Neuronal stem cell (in vitro differentiated cells): ENCODE measurements at places on chromosomes 7 and 10.

DNA sequence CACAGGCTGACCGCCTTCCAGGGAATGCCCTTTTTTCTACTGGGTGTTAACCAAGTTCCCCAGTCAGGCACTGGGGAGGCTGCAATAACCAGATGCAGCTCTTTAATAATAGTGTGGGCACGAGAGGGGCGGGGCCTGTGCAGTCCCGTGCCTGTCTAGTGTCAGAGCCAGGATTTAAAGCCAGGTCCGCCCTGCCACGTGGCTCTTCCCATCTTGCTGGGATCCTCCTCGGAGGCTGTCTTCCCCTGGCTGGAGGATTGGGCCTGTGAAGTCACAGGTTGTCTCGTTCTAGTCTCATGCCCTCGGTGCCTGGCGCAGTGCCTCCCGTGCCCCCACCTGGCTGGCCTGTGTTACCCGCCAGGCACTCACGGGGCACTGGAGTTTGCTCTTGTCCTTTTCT lies 25.2 kb downstream of the TMEM120A start:
- H3K4me1 ChIP-seq = peaks cover 38% of the 10 kb centered on the region
- H3K27me3 ChIP-seq = no peaks in the 10 kb centered on the region
- peaks cover 10% of the 10 kb centered on the region for H3K36me3 ChIP-seq
- no peak overlapping the region for H3K4me3 ChIP-seq
- DNase-seq = no peak

DNA sequence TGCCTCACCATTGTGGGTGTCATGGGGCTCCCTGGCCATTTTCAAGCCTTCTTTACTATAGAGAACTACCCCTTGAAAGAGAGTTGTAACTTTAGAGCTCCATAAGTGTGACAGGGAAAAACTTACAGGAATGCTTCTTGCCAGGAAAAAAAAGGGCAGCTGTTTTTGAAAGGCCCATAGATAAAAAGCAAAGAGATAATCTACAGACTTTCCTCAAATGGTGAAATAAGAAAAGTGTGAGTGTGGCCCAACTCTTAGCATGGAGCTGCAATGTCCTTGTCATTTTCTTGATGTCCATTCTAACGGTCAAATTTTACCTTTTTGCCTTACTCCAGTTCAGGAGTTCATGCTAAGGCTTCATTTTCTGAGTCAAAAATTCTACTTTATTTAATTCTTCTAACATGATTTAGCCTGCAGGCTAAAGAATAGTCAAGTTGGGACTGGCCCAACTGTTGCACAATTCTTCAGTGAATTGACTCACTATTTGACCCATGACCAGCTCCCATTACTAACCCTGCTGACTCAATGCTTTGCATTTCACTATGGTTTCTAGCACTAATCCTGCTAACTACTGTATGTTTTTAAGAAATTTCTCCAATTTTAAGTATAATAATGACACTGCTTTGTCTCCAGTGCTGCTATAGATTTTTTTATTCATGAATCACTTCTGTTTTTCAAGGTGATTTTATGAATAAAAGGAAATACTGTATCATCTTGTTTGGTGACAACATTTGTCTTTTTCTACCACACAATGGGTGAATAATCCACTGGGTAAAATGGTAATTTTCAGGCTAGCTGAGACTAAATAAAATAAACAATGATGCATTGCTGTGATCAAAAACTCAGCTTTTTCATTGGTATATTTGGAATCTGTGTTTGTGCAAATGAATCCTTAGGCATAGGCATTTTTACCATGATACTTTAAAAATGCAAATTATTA lies 41.4 kb upstream of the SGCE start:
- no peak overlapping the region for H3K4me3 ChIP-seq
- H3K27ac ChIP-seq = no peak overlapping the region
- no peak for DNase-seq

DNA sequence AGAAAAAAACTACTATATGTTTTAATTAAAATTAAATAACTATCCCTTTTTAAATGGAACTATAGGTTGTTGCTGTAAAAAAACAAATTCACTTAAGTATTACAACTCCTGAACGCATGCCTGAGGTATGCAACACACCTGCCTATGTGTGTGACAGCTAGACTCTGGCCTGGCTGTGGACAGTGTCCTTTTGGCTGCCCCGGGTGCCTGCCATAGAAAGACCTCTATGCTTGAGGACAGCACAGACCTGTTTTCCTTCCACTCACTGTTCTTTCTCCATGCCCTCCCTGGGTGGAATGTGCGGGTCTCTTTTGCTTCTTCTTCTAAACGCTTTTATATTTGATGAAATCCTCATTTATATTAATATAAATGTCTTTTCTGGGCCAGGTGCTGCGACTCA lies 6.5 kb upstream of the PPIA start:
- no peaks in the 10 kb centered on the region for H3K27me3 ChIP-seq
- no peak for DNase-seq
- H3K36me3 ChIP-seq = no peaks in the 10 kb centered on the region
- no peak overlapping the region for H3K27ac ChIP-seq

DNA sequence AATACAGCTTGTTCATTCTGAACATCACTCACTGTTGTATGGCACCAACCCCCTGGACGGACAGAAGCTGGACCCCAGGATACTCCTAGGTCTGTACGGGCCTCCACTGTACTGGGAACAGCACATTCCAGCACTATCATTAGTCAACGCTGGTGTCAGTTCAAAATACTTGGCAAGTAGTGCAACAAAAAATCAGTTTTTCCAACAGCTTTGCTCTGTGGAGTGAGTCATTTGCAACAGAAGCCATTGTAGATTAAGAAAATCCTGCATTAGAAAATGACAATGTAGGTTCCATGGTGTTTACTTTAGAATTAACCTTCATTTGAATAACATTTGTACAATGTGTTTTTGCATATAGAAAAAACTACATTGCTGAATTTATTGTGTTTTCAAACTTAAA lies 266.6 kb downstream of the HDAC9 start:
- no peak overlapping the region for H3K4me3 ChIP-seq
- no peak for DNase-seq
- H3K36me3 ChIP-seq = no peaks in the 10 kb centered on the region
- no peak overlapping the region for H3K27ac ChIP-seq

DNA sequence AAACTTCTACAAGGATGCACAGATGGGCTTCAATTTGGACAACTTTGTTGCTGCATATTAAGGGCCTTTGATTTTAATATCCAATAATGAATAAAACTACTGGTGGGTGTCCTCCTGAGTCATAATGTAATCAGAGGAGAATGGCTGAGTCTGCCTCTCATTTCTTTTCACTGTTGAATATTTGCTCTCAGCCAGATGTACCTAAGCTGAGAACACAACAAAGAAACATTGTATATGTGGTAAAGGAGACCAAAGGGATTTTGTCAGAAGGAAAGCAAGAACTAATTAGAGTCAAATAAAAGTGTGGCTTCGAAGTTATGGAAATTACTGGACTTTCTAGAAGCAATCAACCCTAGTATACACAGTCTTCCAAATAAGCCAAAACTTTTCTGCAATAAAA lies 131.0 kb upstream of the BET1 start:
- H3K36me3 ChIP-seq = no peaks in the 10 kb centered on the region
- DNase-seq = no peak
- H3K27ac ChIP-seq = no peak overlapping the region
- H3K4me3 ChIP-seq = no peak overlapping the region

- no peak overlapping the region for H3K4me3 ChIP-seq
- no peaks in the 10 kb centered on the region for H3K36me3 ChIP-seq
- DNase-seq = no peak
- H3K4me1 ChIP-seq = peaks cover 13% of the 10 kb centered on the region
- H3K27ac ChIP-seq = no peak overlapping the region
- H3K27me3 ChIP-seq = no peaks in the 10 kb centered on the region
These were observed 3.7 kb upstream of the IFIT1B start for GRCh38 chr10:89373916-89374711.

GRCh38 chr10:32050177-32050576 lies 6.0 kb downstream of the KIF5B start:
- DNase-seq = no peak
- H3K4me1 ChIP-seq = peaks cover 6% of the 10 kb centered on the region
- H3K36me3 ChIP-seq = peaks cover 59% of the 10 kb centered on the region
- H3K27ac ChIP-seq = no peak overlapping the region
- no peak overlapping the region for H3K4me3 ChIP-seq
- no peaks in the 10 kb centered on the region for H3K27me3 ChIP-seq

DNA sequence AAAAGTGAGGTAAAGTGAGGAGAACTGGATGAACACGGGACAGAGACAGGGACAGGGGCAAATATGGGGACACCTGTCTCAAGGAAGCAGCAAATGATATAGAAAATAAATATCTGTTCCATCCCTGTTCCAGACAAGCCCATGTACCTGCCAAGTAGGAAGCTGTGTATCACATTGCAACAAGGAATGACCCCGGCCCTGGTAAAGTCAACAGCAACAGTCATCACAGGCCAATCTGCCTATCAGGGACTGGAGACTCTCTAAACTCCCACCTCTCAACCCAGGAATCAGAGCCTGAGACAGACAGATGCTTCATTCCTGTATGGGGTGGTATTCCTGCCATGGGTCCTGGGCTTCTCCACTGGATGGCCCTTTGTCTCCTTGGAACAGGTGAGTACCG lies 156.6 kb upstream of the PRSS1 start:
- no peaks in the 10 kb centered on the region for H3K27me3 ChIP-seq
- H3K36me3 ChIP-seq = no peaks in the 10 kb centered on the region

GRCh38 chr10:69345402-69345801 lies 67.1 kb downstream of the HK1 start:
- no peak overlapping the region for H3K27ac ChIP-seq
- peaks cover 5% of the 10 kb centered on the region for H3K4me1 ChIP-seq
- no peak overlapping the region for H3K4me3 ChIP-seq
- no peak for DNase-seq
- peaks cover 11% of the 10 kb centered on the region for H3K36me3 ChIP-seq
- H3K27me3 ChIP-seq = no peaks in the 10 kb centered on the region

GRCh38 chr10:89392974-89393373 lies 551 bp downstream of the IFIT1 start:
- no peaks in the 10 kb centered on the region for H3K36me3 ChIP-seq
- peaks cover 3% of the 10 kb centered on the region for H3K4me1 ChIP-seq
- DNase-seq = no peak
- H3K27ac ChIP-seq = no peak overlapping the region
- peak overlapping the region; percentile 58 for H3K4me3 ChIP-seq

DNA sequence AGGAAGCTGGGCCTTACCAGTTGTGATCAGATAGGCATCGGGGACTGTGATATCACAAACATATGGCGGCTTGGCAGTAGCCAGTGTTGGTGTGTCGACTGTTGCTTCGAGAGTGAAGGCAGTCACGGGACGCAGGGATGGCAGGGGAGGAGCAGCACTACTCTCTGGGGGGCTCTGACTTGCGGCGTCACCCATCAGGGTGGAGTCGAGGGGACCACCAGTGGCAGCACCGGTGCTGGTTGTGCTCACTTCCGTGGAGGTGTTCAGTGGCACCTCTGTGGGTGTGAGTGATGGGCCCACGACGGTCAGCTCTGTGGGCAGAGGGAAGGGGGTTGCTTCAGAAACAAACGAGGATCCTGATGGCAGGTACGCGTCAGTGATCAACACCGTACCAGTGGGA lies 64.5 kb downstream of the KIAA1549 start:
- H3K4me1 ChIP-seq = no peaks in the 10 kb centered on the region
- no peaks in the 10 kb centered on the region for H3K27me3 ChIP-seq

GRCh38 chr7:48628793-48629349 lies 295.5 kb upstream of the CDC14C start:
- no peaks in the 10 kb centered on the region for H3K36me3 ChIP-seq
- DNase-seq = no peak
- H3K27me3 ChIP-seq = no peaks in the 10 kb centered on the region
- peaks cover 2% of the 10 kb centered on the region for H3K4me1 ChIP-seq

- DNase-seq = no peak
- H3K4me3 ChIP-seq = no peak overlapping the region
- no peak overlapping the region for H3K27ac ChIP-seq
- no peaks in the 10 kb centered on the region for H3K36me3 ChIP-seq
- H3K4me1 ChIP-seq = no peaks in the 10 kb centered on the region
- H3K27me3 ChIP-seq = no peaks in the 10 kb centered on the region
These were observed 26.1 kb upstream of the SNX10 start for GRCh38 chr7:26265499-26266075.

GRCh38 chr7:30448461-30449189 lies 30.0 kb downstream of the NOD1 start:
- no peaks in the 10 kb centered on the region for H3K4me1 ChIP-seq
- H3K4me3 ChIP-seq = peak overlapping the region; percentile 53
- no peak for DNase-seq
- H3K27me3 ChIP-seq = no peaks in the 10 kb centered on the region
- H3K27ac ChIP-seq = no peak overlapping the region
- H3K36me3 ChIP-seq = peaks cover 8% of the 10 kb centered on the region

- DNase-seq = no peak
- no peak overlapping the region for H3K27ac ChIP-seq
These were observed 714.4 kb downstream of the GATA3 start for GRCh38 chr10:8768852-8769251.

DNA sequence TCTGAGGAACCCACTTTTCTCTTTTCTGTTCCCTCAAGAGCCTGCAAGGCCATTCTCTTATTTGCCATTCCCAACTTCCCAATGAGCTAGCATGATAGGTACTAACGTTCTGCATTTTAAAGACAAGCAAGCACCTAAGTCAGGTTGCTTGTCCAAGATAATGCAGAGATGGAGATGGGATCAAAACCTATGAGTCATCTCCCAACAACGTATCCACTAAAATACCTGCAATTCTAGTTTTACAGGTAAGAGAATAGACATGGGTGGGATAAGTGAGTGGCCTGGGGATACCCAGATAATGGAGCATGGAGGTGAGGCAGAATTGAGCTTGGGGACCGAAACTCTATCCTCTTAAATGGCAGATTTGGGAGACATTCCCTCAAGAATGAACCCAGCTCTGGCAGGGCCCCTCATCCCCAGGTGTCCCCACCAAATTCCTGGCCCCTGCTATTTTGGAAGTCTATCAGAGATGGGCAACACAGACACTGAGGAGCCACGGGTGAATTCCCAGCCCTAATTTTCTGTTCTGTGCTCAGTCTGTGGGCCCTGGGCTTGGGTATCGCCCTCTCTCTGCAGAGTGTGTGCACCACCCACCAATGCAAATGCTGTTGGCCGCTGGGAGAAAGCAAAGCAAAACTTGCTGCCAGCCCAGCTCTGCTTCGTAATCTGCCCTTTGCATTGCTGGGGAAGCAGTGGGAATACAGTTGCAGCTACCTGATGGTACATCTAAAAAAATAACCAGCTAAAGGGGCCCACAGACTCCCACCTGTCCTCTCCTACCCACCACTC lies 98.3 kb downstream of the KCNMA1 start:
- H3K27ac ChIP-seq = no peak overlapping the region
- DNase-seq = no peak
- no peaks in the 10 kb centered on the region for H3K36me3 ChIP-seq
- no peaks in the 10 kb centered on the region for H3K4me1 ChIP-seq

GRCh38 chr7:56493196-56493595 lies 377.0 kb upstream of the NUPR2 start:
- no peaks in the 10 kb centered on the region for H3K27me3 ChIP-seq
- H3K27ac ChIP-seq = no peak overlapping the region
- DNase-seq = no peak
- H3K4me1 ChIP-seq = no peaks in the 10 kb centered on the region
- H3K4me3 ChIP-seq = no peak overlapping the region
